ENCODE measurements at places on chromosomes 2 and 18. TPM values are rescaled to one million over a fixed set of nuclear protein-coding genes. Genes with fewer than 3 reads are reported as not detected.
A peak's percentile ranks its signal among the peaks of the same experiment; 100 is the strongest.

GRCh38 chr2:156340804-156341451, 8.4 kb upstream of the NR4A2 start:
- DNase-seq = no peak

DNA sequence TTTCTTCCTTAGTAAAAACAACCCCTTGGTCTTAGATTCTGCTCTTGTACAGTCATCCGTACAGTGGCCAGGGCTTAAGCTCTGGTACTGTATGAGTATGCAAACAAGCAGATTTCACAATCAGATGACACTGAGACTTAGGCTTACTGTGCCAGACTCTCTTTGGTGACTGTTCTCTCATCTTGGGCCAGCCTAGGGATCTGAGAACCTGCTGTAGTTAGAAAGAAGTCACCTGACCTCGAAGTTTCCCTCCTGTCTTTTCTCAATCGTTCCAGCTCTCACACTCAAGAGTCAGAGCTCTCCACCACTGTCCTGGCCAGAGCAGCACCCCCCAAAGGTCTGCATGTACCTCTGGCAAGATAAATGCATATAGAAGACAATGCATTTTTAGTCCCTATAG, 63.2 kb downstream of the ZEB2 start:
- no peak for DNase-seq

- DNase-seq = peak; percentile 20
Observed at GRCh38 chr18:55998071-55998522, 410.1 kb upstream of the TCF4 start.

CFAP65 gene
- 0.82 TPM for total RNA-seq

GRCh38 chr18:74286106-74286855, 5.5 kb downstream of the CYB5A start:
- no peak for DNase-seq

GRCh38 chr2:196971574-196972279, 45.2 kb upstream of the PGAP1 start:
- DNase-seq = no peak

PTPN18 gene
- total RNA-seq = 11.8 TPM

DNA sequence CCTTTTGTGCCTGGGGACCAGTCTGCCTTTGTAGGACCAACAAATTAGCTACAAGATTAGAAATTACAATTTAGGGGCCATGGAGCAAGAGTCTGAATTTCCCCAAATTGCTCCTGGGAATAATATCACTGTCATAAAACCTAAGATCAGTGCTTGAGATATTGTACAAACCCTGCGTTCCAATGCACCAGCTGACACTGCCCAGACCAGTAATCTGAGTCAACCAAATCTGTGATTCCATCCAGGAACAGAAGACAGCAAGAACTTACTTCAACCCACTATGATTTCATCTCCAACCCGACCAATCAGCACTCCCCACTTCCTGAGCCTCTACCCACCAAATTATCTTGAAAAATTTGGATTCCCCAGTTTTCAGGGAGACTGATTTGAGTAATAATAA, 1305.0 kb upstream of the NRXN1 start:
- DNase-seq = no peak

GRCh38 chr18:10497206-10497749, 28.5 kb upstream of the NAPG start:
- DNase-seq = no peak

DNA sequence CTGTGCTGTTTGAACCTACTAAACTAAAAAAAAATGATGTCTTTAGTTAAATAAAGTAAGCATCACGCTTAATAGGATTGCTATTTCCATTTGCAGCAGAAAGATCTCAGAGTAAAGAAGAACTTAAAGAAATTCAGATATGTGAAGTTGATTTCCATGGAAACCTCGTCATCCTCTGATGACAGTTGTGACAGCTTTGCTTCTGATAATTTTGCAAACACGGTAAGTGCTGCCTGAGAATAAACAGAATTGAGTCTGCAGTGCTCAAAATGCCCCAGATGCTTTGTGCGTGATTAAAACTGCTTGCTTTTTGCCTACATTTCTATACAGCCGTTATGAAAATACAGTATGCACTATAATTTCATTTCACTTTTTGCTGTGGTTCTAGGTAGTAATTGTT, 3.9 kb downstream of the CDCA7 start:
- DNase-seq = no peak

ABCB11 gene
- total RNA-seq = under 0.01 TPM

DNA sequence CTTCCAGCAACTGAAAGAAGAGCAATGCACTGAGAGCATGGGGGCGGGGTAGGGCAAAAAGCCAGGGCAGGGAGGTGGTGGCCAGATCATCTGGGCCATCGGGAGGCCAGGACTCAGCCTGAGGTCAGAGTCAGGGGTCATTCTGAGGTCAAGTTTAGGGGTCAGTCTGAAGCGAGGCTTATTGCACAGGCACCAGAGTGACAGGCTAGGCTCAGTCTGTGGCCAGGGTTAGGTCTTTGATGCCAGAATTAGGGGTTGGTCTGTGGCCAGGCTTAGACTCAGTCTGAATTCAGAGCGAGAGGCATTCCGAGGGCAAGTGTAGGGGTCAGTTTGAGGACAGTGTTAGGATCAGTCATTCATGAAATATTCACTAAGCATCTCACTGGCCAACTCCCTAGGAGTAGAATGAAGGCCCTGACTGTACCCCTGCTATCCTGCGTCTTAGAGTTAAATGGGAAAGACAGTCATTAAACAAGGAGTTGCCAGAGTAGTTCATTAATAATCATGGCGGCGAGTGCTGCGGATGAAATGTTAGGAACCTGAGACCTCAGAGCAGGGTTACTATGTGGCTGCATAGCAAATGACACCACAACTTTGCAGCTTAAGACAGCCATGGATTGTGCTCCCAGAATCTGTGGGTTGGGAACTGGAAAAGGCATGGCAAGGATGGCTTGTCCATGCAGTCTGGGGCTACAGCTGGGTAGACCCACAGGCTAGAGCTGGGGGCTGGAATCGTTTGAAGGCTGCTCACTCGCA, 198.7 kb downstream of the CYP26B1 start:
- no peak for DNase-seq

DNA sequence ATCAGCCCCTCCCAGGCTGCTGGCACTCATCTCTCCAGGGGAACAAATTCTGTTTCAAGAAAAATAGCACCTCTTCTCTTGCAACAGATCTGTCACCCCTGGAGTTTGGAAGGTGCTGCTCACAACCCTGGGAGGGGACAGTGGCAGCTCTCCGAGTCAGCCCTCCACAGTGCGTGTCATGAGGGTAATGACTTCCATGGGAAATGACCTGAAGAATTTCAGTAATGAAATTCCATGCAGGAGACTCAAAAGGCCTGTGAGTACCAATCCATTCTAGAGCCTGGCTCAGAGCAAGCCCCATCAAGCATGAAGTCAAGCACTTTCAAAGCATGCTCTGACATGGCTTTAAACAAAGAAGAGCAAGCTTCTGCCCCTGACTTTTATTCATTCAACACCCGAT, 276.3 kb upstream of the PARD3B start:
- DNase-seq = no peak

Measured in frontal cortex (tissue), 4 donors.